ENCODE measurements at places on chromosomes 4 and X.
A peak's percentile ranks its signal among the peaks of the same experiment; 100 is the strongest.

- no peak for DNase-seq
These were observed 47.9 kb upstream of the QRFPR start for GRCh38 chr4:121428721-121429120.

GRCh38 chr4:96708766-96709165 lies 868.9 kb downstream of the PDHA2 start:
- DNase-seq, result no peak

- no peak for DNase-seq
These were observed 83.4 kb upstream of the MID1IP1 start for GRCh38 chrX:38717871-38718270.

- DNase-seq, result no peak
These were observed 2.0 kb downstream of the ADAMTS3 start for GRCh38 chr4:72567036-72567435.

- DNase-seq, result no peak
These were observed 10.7 kb upstream of the BCLAF3 start for GRCh38 chrX:20001588-20001987.

DNA sequence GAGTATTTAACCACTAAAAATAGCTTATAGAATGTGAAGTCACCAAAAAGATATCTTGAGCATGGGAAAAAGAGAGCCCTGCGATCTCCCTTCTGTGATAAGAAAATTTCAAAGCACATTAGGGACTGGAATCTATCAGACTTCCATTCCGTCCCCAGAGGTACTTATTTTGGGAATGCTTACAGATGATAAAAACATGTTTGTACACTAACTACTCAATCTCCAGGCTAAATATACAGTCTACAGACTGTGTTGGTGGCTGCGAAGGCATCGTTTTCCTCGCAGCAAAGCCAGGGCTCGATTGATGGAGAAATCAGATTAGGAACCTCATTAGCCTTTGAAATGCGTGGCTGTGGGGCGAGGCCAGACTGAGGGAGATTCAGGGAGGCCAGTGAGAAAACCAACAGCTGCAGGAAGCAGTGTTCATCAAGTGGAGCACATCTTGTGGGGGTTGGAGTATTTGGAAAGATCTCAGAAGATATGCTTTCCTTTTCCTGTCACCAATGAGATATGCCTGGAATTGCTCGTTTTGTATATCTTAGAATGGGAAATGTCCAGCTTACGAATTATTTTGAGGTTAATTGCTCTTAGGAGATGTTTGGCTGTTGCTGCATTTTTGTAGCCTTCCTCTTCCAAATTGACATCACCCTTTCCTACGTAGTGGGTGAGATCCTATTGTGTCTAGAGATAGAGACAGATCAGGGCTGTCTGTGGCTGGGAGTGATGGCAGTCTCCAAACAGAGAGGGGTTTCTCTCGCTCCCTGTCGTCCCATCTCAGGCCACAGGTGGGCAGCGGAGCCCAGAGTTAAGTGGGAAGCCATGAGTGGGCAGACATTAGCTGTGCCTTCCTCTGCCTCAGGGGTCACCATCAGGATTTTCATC lies 224.9 kb upstream of the FAT1 start:
- no peak for DNase-seq

DNA sequence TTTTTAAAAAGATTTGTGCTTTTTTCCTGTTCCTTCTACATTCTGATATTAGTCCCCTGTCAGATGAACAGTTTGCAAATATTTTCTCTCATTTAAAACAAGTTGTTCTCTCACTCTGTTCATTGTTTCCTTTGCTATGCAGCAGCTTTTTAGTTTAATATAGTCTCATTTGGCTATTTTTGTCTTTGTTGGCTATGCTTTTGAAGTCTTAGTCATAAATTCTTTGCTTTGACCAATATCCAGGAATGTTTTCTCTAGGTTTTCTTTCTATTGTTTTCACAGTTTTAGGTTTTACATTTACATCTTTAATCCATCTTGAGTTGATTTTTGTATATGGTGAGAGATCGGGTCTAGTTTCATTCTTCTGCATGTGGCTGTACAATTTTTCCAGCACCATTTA lies 136.8 kb downstream of the TET2 start:
- DNase-seq, result no peak

GRCh38 chrX:48636776-48637175 lies 39.5 kb downstream of the WDR13 start:
- no peak for DNase-seq

GRCh38 chr4:180870623-180871022 lies 1372.6 kb upstream of the TENM3 start:
- no peak for DNase-seq

- no peak for DNase-seq
These were observed 48.8 kb upstream of the GALNT7 start for GRCh38 chr4:173119818-173120217.

DNA sequence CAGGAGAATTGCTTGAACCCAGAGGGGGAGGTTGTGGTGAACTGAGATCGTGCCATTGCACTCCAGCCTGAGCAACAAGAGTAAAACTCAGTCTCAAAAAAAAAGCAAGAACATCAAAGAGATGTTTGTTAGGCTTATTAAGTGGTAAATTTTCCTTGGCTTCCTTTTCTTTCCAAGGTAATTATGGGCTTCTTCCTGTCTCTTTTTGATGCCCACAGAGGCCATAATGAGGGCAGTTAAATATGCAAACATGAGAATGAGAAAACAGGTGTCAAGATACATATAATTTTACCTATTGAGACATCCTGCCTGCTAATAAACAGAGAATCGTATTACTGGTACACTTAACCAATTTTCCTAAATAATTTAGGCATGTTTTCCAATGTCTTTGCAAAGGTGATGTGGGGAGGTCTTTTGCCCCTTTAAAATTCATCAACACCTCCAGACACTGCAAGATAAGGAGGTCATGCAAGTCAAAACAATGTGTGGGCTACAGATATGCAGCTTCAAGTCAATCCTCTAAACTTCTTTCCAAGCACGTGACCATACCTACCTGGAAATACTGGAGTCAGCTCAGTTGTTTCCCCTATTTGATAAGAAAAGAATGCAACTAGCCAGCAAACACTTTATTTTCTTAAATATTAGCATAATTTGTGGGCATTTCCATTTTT lies 2.7 kb downstream of the SLC39A8 start:
- no peak for DNase-seq

- peak; percentile 23 for DNase-seq
These were observed 145.5 kb downstream of the NWD2 start for GRCh38 chr4:37389967-37390580.

DNA sequence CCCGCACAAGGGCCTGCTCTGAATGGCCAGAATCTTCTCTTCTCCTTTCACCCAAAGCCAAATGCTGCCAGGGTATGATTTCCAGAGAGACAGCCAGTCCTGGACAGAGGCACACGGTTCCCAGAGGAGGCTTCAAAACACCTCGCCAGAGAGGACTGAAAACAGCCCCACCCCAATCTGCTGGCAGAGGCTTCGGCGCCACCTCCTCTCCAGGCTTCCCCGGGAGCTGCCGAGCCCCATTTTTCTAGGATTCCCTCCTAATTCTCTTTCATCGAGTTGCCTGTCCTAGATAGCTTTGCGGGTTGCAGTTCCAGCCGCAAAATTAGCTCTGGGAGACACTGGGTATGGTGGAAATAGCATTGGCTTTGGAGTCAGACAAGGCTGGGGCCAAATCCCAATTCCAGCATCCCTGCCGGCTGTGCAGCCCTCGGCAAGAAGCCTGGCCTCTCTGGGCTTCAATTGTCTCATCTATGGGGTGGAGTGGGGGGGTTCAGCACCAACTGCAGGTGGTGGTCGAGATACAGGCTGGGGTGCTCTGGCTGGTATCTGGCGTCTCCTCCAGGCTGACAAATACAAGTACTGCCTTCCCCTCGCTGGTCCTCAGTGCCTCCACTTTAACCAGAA lies 22.6 kb downstream of the PPP2R2C start:
- DNase-seq, result no peak

DNA sequence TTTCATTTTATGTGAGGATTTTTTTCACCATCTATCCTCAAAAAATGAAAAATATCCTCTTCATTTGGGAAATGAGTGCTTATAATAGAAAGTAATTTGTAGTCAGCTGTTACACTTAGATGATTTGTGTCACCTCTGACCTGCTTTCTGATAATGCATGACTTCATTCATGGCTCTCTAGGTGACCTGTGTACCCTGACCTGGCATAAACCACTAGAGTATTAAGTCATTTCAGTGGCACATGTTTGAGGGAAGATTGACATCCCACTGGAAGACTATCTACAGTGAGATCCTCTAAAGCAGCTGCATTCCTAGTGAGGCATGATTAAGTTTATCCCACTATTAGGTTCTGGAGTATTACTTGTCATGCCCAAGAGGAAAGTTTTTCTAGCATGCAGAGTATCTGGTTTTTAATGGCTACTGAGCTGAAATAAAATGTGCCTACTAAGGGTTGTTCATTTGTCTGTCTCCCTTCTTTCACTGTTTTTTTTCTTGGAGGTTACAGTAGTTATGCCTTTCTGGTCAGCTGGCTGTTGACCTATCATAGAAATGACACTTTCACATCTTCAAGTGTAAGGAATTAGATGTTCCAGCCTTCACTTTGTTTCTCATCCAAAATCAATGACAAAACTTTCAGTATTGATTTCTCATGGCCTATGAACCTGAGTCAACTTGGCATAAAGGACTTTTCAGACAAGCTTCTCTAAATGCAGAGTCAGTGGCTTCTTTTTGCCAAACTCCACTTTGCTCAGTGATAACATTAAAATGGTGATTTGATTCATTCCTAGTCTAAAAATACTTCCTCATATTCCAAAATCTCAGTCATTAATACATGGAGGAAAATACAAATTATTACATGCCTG lies 33.1 kb downstream of the TET2 start:
- no peak for DNase-seq

- DNase-seq, result no peak
These were observed 700.6 kb upstream of the PITX2 start for GRCh38 chr4:111323496-111323895.

DNA sequence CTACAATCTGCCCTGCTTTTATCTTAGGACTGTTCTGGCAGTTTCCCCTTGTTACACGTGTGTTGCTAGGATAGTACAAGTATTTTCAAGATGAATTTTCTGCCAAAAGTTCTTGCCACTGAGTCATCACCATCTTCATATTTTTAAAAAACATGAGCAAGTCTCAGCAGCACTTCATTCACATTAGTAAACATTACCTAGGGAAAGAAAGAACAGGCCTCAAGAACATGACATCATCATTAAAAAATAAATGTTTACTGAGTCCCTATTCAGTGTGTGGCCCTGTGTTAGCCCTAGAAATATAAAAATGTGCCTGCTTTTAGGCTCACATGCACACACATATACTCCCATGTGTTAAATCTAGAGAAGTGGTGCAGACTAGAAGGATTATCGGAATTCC lies 18.7 kb upstream of the GPC3 start:
- no peak for DNase-seq

DNA sequence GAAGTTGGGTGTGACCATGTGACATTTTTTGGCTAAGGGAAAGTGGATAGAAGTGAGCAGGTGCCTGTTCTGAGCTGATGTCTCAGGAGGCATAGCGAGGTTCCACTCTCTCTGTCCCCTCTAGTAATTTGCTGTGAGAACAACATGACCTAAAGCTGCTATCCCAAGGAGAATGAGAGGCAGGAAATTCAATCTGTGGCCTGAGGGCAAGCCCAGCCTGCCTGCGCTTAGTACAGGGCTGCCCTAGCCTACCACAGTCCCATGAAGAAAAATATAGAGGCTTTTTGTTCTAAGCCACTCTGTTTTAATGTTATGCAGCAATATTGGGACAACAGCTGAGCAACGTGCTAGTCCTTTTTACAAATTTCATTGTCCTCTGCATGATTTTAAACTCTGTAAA lies 193.1 kb downstream of the LDB2 start:
- no peak for DNase-seq

DNA sequence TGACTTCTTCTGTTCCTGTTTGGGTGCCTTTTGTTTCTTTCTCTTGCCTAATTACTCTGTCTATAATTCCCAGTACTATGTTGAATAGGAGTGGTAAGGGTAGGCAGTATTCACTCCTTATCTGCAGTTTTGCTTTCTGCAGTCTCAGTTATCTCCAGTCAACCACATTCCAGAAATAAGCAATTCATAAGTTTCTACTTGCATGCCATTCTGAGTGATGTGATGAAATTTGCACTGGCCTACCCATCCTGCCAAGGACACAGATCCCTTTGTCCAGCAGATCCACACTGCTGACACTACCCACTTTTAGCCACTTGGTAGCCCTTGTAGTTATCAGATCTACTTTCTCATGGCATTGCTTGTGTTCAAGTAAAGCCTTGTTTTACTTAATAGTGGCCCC lies 971.6 kb upstream of the INTU start:
- DNase-seq, result no peak

DNA sequence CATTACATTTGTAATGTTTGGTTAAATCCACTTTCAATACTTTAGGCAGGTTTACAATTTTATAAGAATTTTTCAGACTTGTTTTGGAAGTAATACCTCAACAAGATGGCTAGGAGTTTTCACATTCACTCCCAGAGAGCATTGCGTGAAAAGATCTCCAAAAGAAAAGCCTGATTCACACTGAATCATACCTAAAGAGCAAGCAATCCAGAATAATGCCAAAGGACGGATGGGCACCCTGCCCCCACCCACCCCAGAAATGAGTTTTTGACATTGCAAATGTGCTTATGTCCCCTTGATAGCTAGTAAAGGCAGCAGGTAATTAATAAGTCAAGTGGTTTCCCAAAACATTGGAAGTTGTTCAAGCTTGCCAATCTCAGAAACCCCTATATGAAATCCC lies 557.7 kb upstream of the TENM3 start:
- no peak for DNase-seq

DNA sequence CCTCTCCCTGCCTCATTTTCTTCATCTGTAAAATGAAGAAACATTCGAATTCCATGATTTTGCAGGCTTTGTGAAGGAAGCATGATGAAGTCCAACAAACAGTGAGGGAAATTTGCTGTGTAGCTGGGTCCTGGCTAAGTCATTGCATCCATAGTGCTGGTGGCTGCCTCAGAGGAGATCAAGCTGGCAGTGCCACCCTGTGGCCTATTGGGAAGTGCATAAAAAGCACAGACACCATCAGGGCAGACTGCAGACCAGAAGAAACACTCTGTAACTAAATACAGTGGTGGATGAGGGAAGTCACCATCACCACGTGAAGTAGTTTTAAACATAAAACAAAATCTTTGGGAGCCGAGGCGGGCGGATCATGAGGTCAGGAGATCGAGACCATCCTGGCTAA lies 40.7 kb upstream of the DDX3X start:
- DNase-seq, result no peak

- no peak for DNase-seq
These were observed 40.1 kb downstream of the WFS1 start for GRCh38 chr4:6309777-6310176.

GRCh38 chr4:140726776-140727500 lies 29.2 kb downstream of the TBC1D9 start:
- no peak for DNase-seq

GRCh38 chrX:49039598-49040375 lies 3.4 kb downstream of the TFE3 start:
- peak; percentile 7 for DNase-seq

- DNase-seq, result no peak
These were observed 3.6 kb upstream of the RNF175 start for GRCh38 chr4:153763404-153763803.

Data from CD4-positive, alpha-beta memory T cell (primary cell).